Subcutaneous adipose tissue (tissue), 4 donors: ENCODE measurements at places on chromosomes 2 and 18. TPM values are rescaled to one million over a fixed set of nuclear protein-coding genes. Genes with fewer than 3 reads are reported as not detected.

The SALL3 gene
- total RNA-seq, result not detected

The RAPGEF4 gene
- total RNA-seq, result 7.0 TPM

The ECEL1 gene
- total RNA-seq, result not detected

The GRP gene
- not detected for total RNA-seq
